ENCODE measurements at places on chromosomes 1 and 21.
A peak's percentile ranks its signal among the peaks of the same experiment; 100 is the strongest.

GRCh38 chr1:157133426-157133825, 4.8 kb downstream of the ETV3 start:
- DNase-seq: no peak

- no peak for DNase-seq
Measured at GRCh38 chr1:13700521-13701270, 708 bp downstream of the PRDM2 start.

DNA sequence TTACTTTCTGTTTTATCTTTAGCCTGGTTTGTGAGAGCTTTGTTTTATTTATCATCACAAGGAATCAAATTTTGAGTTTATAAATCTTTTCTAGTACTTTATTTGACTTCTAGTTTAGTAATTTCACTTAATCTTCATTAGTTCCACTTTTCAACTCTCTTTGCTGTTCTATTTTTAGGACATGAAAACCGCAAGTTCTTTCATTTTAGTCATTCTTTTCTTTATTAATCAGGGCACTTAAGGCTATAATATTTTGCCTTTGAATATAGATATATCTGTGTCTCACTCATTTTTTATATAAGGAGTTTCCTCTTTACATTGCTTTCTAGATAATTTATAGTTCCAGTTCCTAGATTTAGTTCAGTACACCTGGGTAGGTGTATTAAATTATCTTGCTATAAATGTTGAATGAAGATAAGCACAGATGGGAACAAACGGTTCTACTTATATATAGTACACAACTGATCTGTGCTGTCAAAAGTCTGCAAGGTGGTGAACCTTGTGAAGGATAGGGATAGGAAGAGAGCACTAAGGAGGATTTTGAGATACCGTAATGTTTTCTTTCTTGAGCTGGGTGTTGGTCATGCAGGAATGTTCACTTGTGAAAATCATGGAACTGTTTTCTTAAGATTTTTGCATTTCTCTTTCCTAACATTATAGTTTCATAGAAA, 402.3 kb downstream of the RYR2 start:
- DNase-seq: no peak

DNA sequence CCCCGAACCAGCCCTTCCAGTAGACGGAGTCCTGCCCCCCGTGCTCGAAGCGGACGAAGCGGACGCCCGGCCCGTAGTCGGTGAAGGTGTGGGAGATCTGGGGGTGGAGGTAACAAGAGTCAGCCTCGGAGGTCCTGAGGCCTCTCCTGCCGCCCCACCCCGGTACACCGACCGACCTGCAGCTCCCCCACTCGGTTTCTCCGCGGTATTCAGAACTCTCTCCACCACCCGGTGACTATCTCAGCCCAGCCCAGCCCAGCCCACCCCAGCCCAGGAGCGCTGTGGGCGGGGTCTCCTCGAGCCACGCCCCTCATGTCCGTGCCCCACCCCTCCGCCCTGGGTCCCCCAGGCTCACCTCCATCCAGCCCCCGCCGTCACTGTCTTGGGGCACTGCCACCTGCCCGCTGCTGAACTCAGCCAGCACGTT, 5.5 kb downstream of the FBXO2 start:
- no peak for DNase-seq

DNA sequence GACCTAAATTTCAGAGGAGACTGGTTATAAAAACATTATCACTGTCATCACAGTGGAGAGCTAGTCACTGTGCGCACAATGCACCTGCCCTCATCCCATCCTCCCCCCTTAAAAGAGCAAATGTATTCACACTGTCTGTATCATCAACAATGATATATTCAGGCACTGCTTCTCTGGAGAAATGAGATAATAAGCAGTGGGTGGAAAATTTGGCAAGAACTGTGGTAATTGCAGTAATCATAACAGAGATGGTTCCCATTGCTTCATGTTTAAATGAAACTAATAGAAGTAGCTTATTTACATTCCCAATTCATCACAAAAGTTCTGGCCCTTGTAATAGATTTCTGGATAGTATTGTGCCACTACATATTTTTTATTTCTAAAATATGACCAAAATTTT, 867.4 kb upstream of the ADGRL2 start:
- no peak for DNase-seq

DNA sequence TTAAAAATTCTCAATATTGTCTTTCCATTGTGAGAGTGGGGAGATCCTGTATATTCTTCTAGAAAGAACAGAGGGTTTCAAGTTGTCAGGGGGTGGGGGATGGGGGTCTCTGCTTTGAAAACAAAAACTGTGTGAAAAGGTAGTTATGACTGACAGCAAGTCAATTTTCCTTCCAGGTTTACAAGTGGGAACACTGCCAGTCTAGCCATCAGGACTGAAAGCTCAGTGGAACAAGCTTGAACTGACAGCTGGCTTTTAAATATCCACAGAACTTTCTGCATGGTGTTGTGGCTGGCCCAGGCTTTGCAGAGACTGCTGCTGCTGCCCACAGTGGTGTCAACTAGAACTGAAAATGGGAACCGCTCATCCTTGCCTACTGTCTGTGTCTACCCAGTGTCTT, 162.6 kb downstream of the TNR start:
- DNase-seq: no peak

DNA sequence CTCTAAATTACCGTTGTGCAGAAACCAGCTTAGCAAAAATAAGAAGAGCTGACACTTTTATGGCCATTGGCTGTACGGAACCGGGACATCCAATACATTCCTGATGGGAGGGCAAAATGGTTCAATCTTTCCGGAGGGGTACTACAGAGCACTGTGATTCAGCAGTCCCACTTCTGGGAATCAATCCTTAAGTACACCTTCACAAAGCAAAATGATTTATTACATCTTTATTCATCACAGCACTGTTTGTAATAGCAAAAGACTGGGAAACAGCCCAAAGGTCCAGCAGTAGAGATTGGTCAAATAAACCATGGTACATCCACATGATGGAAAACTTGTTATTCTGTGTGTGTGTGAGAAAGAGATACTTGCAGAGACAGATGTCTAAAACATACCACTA, 9.7 kb downstream of the GNG12 start:
- DNase-seq: no peak

- DNase-seq: peak; percentile 65
Measured at GRCh38 chr1:27366113-27366410, 699 bp downstream of the MAP3K6 start.

- no peak for DNase-seq
Measured at GRCh38 chr1:9293533-9294404, 1.1 kb downstream of the SPSB1 start.

DNA sequence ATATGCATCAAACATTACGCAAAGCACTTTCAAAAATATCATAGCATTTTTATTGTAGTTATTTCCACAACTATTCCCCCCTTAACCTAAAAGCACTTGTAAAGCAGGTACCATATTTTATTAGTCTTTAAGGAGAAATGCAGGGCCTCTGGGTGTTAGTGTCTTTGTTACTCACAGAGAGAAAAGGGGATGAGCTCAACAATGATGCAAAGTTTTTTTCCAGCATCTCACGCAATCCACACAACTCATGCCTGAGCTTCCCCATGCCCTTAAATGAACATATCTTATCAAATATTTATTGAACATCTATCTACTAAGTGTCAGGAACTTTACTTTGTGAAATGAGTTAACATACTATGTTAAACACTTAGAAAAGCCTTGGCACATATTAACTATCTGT, 50.6 kb downstream of the BEND5 start:
- DNase-seq: no peak

GRCh38 chr1:14937288-14937949, 216.1 kb upstream of the TMEM51 start:
- DNase-seq: no peak

- DNase-seq: no peak
Measured at GRCh38 chr1:165853528-165854075, 26.2 kb downstream of the UCK2 start.

DNA sequence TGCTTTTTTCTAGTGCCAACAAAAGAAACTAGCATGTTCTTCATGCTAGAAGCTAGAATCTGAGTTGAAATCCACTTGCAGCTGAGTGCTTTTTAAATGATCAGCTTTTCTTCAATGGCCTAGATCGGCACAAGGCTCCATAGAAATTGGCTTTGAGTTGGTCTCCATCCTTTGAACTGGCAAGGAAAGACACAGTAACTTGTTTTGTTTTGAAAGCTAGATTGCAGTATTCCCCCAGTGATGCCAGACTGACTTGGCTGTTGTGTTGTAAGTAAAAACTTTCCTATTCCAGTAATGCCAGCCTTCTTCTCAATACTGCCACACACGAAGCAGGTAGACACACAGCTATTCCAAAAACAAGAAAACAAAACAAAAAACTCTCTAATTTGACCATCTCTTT, 139.1 kb downstream of the FMN2 start:
- DNase-seq: no peak

DNA sequence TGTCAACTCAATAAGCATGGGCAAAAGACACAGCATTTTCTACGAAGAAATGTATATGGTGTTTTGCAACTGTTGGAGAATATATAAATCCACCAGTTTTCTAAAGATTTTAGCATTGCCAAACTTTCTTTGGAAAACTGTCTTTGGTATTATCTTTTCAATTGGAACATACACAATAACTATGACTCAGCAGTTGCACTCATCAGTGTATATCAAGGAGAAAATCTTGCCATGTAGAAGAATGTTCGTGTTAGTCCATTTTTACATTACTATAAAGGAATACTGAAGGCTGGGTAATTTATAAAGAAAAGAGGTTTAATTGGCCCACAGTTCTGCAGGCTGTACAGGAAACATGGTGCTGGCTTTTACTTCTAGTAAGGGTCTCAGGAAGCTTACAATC, 41.1 kb downstream of the PRKAA2 start:
- DNase-seq: no peak

- DNase-seq: no peak
Measured at GRCh38 chr1:96364576-96364975, 357.0 kb upstream of the PTBP2 start.

DNA sequence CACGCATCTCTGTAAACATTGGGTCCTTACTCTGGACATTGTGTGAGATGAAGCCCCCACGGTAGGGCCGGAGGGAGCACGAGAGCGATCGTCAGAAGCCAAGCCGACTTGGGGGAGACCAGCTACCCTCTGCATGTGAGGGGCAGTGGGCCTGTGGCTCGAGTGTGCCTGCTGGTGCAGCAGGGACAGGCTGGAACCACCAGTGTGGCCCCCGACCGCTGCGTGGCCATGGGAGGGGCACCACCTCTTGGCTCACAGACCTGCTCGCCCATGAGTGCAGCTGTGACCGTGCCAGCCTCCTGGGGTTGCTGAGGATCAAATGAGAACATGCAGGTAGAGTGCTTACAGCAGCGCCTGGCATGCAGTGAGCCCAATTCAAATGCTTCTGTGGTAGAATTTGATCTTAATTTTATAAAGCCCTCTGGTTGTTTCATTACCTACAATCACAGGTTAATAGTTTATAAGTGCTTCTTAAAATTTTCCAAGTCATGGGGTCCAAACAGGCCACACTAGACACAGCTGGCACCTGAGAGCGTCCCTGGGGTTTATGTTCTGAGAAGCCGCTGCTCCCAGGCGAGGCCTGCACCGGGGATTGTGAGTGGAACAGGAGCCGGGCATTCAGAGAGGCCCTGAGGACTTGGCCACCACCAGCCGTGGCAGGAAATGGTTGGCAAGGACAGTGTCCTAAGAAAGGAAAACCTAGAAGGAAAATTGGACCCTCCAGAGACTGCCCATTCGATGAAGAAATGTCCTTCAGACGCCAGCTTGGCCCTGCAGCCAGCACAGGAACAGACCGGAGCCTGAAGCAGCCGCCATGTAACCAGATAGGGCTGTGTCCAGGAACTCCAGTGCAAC, 22.6 kb upstream of the ADARB1 start:
- no peak for DNase-seq

DNA sequence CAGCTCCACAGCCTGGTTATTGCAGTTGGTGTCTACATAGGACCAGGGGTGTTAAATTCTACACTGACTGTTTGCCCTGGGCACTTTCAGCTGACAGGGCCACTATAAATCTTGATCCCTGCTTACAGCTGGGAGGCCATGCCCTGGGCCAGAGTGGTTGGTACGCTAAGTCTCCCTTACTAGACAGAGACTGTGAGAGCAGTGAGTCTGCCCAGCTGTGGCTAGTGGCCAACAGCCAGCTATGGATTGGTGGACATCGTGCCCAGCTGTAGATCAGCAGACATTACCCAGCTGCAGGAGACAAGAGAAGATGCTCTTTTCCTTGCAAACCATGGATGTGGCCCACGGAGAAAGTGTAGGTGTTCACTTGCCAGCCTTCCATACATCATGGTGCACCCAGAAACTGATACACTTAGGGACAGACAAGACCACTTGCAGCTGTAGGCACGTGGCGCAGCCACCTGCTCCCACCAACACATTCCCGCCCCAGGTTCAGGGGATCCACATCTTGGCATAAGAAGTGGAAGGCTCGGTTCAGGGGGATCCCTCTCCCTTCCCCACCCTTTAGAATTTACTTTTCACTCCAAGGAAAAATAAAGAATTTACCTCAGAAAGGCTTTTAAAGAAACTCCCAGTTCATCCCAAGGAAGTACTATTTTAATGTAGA, 16.4 kb upstream of the PAX7 start:
- DNase-seq: no peak

DNA sequence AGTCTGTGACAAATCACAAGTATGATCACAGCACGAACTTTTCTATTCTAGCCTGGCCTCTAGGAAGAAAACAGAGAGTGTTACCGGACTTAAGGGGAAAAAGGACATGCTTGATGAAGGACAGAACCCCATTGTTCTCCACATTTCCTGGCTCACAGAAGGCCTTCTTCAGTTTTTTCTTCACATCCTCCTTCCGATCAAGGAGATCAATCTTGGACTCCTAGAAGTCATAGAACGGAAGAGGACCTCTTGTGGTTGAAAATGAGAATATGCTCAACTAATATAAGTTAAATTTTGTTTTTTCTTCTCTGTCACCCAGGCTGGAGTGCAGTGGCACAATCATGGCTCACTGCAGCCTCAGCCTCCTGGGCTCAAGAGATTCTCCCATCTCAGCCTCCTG, 30.3 kb downstream of the YARS1 start:
- DNase-seq: no peak

GRCh38 chr1:213720032-213720431, 267.7 kb upstream of the PROX1 start:
- DNase-seq: no peak

GRCh38 chr1:238861342-238862066, 524.9 kb upstream of the CHRM3 start:
- DNase-seq: no peak

DNA sequence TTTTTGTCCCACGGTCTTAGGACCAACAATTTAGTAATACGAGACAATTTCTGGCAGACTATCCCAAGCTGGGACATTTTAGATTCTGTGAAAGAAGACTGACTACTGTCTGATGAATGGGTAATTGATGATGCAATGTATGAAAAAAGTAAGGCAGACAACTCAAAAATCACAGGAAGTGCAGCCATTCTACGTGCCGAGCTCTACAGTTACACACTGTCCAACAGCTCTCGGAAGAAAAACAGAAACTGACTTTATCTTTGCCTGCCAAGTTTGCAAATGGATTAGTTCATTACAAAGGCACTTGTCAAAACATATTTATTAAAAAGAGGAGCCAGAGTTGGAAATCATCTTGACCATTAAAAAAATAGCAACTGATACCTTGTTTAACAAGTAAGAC, 31.3 kb downstream of the ZBTB8B start:
- no peak for DNase-seq

GRCh38 chr1:109502364-109502851, 7.1 kb downstream of the AMIGO1 start:
- DNase-seq: no peak
